A172 (cell line): ENCODE measurements at places on chromosomes 3 and 15.
A peak's percentile ranks its signal among the peaks of the same experiment; 100 is the strongest.

GRCh38 chr15:29452881-29453731, 183.5 kb upstream of the NSMCE3 start:
- DNase-seq, result peak; percentile 6

- DNase-seq, result no peak
Observed at GRCh38 chr3:127544803-127545201, 45.7 kb downstream of the TPRA1 start.

GRCh38 chr3:172057059-172057458, 17.7 kb downstream of the FNDC3B start:
- no peak for DNase-seq

GRCh38 chr15:73712107-73712506, 27.9 kb downstream of the CD276 start:
- DNase-seq, result no peak

GRCh38 chr3:50405249-50405648, 45.9 kb upstream of the TMEM115 start:
- DNase-seq, result no peak
